ENCODE measurements at places on chromosomes 7 and 10.

GRCh38 chr7:118039963-118040489 is 143.9 kb upstream of the LSM8 start:
- no peak for DNase-seq

DNA sequence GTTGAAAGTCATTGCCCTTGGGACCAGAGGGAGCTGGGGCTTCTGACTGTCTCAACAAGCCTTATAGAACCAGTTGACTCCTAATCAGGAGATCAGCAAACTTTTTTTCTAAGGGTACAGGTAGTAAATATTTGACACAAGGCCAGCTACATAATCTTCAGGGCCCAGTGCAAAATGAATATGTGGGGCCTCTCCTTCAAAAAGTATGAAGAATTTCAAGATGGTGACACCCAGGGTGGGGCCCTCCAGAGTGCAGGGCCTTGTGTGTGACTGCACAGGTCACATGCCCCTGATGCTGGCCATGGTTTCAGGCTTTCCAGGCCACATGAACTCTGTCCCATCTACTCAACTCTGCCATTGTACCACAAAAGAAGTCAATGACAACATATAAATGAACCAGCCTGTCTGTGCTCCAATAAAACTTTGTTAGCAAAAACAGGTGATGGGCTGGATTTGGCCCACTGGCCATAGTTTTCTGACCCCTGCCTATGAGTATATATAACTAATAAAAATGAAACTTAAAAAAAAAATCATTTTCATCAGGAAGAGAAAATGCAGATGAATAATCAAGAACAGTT is 6.1 kb downstream of the MMRN2 start:
- no peak for DNase-seq

DNA sequence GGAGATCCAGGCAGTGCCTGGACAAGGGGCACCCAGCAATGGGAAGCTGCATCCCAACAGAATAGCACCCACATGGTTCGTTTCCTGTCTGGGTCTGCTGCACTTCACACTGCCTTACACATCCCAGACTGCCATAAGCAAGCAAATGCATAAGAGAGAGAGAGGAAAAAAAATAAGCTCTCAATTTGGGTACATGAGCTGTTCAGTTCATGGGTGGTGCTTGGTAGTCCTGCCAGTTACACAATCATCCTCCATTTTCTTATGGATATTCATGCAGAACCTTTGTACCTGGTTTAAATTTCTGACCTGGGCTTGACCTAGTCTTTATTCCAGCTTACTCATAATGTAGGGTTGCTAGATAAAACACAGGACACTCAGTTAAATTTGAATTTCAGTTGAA is 733.6 kb downstream of the TNS3 start:
- DNase-seq, result no peak

DNA sequence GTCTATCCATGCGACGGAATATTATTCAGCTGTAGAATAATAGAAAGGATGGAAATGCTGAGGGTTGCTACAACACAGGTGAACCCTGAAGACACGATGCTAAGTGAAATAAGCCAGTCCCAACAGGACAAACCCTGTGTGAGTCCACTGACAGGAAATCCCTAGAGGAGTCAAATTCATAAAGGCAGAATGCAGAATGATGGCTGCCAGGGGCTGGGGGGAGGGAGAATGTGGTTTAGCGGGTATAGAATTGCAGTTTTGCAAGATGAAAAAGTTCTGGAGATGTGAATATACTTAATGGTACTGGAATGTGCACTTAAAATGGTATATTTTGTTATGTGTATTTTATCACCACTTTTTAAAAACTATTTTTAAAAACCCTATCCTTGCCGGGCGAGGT is 36.9 kb upstream of the DOCK1 start:
- no peak for DNase-seq

GRCh38 chr10:91713461-91714072 is 80.7 kb upstream of the PPP1R3C start:
- DNase-seq, result no peak
